Fibroblast of pulmonary artery (primary cell): ENCODE measurements at places on chromosomes 4 and X.
A peak's percentile ranks its signal among the peaks of the same experiment; 100 is the strongest.

DNA sequence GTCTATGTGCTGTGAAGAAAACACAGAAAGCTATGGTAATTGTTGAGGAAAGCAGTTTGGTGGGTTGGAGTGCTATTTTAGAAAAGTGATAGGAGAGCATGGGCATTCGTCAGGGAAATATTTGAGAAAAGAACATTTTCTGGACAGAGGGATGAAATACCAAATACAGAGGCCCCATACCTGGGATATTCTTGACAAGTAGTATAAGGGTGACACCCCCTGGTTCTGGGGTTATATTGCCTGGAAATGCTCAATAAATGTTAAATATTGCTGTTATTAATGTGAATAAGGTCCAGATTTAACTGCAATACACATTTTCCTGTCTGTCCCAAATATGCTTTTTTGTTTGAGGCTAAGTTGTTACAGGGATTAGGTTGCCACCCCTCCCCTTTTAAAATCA lies 42.9 kb downstream of the WWC2 start:
- DNase-seq: no peak

- peak; percentile 16 for DNase-seq
These were observed 12.2 kb upstream of the MCF2 start for GRCh38 chrX:139720136-139720535.

- no peak for DNase-seq
These were observed 186.1 kb upstream of the CASK start for GRCh38 chrX:42109428-42109827.

GRCh38 chrX:155745792-155746191 lies 133.0 kb upstream of the TMLHE start:
- peak; percentile 41 for DNase-seq
